ENCODE measurements at places on chromosomes 1 and 21.

DNA sequence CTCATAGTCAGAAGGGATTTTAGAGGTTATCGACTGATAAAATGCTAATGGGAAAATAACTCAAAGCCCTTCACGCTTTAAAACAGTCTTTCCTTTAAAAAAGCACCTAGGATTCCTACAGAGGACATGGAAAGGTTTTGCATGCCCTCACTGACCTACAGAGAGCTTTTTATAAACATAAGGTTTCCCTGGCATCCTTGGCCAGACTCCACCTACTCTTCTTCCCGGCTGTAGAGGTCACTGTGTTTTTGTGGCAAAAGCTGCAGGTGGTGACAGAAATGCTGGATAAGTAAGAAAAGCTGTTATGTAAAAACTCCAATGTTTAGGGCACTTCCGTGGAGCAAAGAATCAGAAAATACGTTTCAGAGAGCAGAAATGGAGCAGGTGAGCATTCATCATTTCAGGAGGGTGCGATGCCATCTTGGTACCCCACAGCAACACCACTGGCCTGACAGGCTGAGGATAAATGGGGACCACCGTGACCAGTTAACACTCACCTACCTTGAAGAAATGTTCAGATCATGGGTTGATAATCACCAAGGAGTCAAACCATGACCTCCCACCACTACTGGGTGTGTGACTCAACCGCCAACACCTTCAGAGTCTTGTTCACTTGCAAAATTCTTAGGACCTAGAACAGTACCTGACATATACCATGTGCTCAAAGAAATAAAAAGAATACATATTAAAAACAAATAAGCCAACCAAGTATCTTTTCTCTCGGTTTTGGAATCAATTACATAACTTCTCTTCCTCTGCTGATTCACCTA, 46.6 kb downstream of the SSBP3 start:
- no peak for DNase-seq

DNA sequence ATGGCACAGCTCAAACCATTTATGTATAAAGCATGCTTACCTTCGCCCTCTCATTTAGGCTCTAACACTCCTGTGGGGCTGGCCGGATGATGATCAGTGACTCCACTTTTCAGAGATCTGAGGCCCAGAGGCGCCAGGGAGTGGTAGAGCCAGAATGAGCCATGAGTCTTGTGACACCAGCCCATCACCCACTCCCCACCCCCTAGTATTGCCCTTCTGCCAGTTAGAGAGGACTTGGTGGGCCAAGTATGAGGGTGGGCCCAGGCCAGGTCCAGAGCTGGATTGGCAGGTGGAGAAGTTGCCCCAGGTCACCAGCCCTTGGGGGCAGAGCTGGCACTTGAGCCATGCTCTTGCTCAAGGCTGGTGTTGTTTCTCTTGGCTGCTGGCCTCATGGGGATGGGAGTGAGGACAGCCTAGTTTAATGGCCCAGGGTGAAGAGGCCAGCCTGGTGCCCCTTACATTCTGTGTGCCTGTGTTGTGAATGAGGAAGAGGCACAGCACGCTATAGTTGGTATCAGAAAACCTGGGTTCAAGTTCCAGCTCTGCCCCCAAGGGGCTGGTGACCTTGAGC, 30.2 kb upstream of the TTC4 start:
- no peak for DNase-seq

DNA sequence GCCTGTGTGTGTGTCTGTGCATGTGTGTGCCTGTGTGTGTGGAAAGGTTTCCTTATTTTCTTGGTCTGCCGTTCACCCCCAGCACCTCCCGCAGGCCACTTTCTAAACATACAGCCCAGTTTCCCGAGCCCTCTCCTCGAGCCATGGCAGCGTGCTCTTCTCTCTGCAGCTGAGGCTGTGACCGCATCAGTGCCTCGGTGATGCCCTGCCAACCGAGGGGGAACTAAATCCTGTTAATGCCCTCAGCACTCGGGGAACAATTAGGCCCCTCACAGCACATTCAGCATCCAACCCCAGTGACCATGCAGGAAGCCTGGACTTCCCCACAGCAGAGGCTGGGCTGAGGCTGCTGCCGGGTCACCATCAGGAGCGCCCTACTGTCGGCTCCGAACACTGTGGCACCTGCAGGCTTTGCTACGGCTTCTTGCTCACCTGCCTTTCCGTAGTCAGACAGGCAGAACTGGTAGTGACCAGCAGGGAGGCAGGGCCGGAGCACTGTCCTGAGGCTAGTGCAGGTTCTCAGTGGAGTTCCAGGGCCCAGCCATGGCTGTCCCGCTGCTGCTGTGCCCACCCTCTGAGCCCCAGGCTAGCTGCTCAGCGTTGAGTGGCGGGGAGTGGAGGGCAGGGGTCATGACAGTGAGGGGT, 8.1 kb downstream of the GPR137B start:
- no peak for DNase-seq

- no peak for DNase-seq
Measured at GRCh38 chr1:236853921-236854604, 59.0 kb downstream of the MTR start.

DNA sequence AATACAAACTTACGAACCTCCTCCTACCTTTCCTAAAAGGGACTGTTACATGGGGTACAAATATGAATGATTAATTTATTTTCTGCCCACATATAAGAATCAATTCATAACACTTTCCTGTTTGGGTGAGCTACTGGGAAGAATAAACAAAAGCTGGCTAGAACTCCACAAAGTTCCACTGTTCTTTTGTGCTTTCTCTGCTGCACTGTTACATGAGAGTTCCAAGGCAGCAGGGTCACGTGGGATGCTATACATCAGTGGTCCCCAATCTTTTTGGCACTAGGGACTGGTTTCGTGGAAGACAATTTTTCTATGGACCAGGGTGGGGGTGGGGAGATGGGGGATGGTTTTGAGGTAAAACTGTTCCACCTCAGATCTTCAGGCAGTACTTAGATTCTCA, 2.2 kb upstream of the ANGPTL7 start:
- no peak for DNase-seq

GRCh38 chr1:2143814-2144500, 50.6 kb downstream of the FAAP20 start:
- no peak for DNase-seq

GRCh38 chr1:230165536-230165935, 98.5 kb downstream of the GALNT2 start:
- no peak for DNase-seq

DNA sequence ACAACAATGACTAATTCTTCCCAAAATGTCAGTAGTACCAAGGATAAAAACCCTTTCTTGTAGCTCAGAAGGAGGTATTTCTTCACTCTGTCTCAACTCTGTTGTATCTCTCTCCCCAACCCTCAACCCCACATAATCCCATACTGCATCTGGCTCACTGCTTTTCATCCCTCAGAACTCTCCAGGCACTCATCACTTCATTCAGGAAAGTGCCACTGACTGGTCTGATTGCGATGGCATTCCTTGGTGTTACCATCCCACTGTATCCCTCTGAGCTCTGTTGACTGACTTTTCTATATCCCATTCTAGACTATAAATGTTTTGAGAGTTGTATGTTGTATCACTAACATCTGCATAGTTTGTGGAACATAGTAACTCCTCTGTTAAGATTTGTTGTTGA, 483.5 kb upstream of the ADGRL2 start:
- DNase-seq = no peak

DNA sequence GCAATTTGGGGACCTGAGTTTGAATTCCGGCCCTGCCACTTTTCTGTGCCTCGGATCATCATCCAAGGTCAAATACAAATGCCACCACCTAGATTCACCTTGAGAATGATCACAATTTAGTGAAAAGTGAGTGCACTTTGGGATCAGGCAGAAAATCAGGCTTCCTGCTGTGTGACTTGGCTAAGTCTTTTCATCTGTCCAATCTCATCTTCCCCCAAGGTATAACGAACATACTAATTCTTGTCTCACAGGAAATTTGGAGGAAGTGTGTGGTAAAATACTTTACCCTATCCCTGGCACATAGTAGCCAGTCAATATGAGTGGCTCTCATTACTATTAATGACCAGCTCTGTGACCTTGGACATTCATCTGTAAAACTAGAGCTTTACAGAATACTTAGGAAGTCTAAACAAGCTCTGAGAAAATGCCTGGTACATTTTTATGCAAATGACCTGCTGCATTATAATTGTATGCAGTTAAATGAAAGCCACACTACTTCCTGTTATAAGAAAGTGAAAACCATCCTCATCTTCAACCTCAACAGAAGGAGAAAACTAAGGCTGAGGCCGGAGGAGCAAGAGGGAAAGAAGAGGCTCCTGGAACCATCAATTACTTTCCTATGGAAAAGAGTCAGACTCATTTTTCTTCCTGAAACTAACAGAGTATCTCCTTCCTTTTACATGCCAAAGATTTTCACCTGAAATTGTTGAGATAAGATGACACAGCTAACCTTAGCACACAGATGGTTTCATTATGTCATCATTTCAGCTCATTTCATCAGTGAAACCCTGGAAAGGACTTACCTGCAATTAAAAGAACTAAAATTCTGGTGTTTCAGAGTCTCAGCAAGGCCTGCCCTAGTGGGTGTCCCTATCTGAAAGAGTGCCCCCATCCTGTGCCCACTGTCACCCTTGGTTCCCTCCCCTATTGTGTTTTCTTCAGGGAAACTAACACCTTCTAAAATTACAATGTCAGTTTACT, 32.6 kb upstream of the RGS8 start:
- DNase-seq = no peak

DNA sequence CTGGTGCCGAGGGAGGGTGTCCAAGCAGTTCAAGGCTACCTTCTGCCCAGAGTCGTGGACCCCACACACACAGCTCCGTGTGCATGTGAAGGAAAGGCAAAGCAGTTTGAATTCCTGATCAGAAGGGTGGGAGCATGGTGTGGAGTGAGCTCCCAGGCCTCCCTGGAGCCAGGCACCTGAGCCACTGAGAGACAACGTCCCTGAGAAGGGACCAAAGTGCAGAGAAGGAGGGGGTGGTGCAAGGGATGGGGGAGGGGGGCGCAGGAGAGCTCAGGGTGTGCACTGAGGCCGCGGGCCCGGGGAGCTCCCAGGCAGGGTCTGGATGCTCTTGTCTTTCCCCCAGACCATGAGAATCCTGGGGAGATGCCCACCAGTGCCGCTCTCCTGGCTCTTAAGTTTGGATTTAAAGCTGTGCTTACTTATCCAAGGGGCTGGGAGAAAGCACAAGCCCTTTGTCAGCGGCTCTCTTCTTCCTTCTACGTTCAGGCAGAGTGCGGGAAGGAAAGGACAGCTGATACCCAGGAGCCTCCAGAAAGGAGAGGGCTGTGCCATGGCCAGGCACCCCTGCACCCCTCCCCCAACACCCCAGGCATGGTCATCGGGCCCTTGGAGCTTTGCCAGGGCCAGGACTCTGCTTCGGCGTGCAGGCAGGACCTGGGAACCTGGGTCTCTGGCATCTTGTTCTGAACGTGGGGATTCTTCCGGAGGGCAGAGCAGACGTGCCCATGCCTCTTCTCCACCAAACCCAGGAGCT, 24.1 kb downstream of the ACTA1 start:
- no peak for DNase-seq

GRCh38 chr1:50027794-50028193, 4.0 kb upstream of the AGBL4 start:
- DNase-seq = no peak

GRCh38 chr1:11527541-11528452, 48.8 kb downstream of the DISP3 start:
- DNase-seq = no peak

DNA sequence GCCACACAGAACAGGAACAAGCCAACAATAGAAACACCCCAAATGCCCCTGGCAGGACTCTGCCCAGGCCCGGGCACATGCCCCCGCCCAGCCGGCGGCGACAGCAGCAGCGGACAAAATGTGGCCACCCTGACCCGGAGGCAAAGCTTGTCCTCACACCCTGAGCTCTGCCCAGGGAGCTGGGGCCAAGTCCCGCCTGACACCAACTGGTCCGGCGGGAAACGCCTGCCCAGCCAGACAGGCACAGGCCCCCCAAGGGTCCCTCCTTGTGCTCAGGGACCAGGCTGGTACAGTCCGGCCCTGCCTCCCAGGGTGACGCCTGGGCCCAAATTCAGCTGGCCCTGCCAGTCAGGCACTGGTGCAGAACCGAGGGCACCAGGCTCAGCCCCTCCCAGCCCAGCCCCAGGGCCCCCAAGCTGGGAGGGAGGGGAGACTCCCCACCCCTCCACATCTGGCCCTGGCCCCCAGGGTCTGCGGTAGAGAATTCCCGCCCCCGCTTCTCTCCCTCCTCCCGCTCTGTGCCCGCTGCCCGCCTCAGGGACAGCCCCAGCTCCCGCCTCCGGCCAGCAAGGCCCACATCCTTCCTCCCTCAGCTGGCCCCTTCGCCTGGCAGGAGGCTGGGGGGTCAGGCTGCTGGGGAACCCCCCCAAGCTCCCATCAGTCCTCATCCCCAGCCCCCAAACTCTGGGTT, 2.0 kb downstream of the AHDC1 start:
- peak; percentile 56 for DNase-seq

- peak; percentile 46 for DNase-seq
Measured at GRCh38 chr1:86356247-86356646, 39.9 kb downstream of the ODF2L start.

GRCh38 chr1:85224734-85225623, 24.2 kb upstream of the SYDE2 start:
- peak; percentile 20 for DNase-seq

DNA sequence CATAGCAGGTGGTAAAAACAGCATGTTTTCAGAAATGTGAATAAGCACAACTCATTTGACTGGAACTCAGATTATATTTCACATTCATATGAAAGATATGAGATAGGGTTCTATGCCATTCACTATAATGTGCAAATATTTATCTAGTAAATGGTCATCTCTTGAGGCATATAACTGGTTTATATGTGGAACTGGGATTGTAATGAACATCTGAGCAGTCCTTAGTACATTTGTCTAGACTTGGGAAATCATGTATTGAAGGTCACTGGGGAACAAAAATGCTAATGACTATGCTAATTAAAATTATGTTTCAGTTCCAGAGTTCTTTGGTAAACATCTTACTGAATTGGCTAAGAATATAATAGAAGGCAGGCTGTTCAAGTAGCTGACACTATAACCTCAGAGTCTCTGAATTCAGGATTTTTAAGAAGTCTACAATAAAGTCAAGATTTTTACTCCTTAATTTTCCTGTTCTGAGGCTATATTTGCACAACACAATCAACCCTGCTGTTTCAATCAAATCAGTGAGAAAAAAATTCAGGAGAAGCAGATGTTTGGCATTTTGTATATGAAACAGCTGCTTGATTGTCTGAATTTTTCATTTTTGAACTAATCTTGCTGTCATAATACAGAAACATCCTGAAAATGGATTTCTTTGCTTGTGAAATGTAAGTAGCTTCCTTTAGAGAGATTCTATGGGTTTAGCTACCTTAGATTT, 244.8 kb upstream of the RGS18 start:
- DNase-seq = no peak

DNA sequence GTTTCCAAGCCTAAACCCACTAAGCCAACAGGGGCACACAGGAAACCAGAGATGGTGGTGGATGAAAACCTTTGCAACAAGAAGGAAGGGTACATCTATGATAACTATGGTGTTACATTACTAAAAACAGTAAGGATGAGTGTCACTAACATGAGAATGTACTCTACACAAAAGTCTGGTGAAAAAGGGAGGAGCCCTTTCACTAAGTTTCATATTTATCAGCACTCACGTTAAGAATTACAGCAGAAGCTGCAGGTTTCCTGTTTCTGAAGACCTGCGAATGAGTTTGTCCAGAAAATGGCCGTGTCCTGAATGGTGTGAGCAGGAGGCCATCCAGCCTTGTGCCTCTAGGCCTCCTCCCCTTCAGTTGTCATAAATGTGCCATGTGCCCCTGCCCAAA, 17.8 kb downstream of the ABCG1 start:
- DNase-seq = peak; percentile 44

GRCh38 chr1:186202776-186203175, 172.3 kb downstream of the TPR start:
- DNase-seq = no peak
